Pancreas (tissue), 10 donors: ENCODE measurements at places on chromosomes 2 and 18. TPM values are rescaled to one million over a fixed set of nuclear protein-coding genes. Genes with fewer than 3 reads are reported as not detected.

GRCh38 chr2:156600196-156600595, 164.0 kb downstream of the GPD2 start:
- DNase-seq = no peak

DNA sequence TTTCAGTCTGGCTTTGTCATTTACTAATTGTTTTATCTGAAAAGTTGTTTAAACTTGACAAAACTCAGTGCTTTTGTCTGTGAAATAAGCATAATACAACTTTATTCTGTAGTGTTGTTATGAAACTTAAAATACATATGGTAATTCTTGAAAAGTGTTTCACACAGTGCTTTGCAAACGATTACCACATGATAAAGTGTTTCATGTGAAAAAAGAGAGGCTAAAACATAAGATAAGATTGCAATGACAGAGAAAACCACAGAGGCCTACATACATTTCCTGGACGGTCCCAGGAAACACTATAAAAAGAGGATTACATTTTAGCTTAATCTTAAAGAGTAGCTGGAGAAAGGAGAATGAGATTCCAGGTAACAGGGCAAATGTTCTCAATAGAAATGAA, 1934.6 kb upstream of the LRRTM1 start:
- no peak for DNase-seq

GRCh38 chr18:47317824-47318508, 66.5 kb upstream of the SKOR2 start:
- DNase-seq = no peak

DNA sequence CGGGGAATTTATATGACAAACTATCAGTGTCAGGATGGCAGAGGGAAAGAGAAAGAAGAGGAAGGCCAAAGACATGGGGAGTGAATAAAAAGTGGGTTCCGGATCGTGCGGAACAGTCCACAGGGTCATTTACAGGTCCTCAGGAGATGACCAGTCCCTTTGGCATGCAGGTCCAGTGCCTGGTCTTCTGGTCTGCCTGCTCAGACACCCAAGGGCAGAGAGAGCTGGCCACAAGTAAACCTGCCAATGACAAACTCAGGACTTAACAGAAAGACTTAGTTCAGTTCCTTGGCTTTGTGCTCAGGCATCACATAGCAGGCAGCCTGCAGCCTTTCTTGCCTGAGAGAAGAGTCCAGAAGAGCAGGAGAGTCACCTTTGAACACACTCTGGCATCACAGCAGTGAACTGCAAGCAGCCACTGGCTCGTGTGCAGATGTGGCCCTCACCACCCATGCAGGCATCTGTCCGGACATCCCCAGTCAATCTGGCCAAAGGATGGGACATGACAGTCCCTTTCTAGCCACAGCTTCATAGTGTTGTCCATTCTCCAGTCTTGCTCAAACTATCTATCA, 14.0 kb downstream of the TMEM127 start:
- no peak for DNase-seq

DNA sequence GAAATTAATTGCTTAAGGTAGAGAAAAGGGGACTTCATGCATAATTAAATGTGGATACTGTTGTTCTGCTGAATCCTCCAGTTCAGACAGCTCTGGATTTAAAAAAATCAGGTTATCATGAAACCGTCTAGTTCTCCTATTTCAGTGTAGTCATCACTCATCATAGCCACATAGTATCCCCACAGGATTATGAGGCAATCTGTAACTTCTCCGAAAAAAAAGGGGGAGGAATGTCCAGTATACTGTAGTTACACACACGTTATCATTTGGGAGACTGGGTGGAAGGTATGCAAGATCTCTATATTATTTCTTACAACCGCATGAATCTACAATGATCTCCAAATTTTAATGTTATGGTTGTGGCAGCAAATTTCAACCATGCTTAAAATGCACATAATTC, 114.0 kb downstream of the HIBCH start:
- no peak for DNase-seq

- no peak for DNase-seq
These were observed 45.6 kb upstream of the ITGAV start for GRCh38 chr2:186544255-186544675.

- DNase-seq = no peak
These were observed 199.1 kb upstream of the NXPH2 start for GRCh38 chr2:138979131-138979785.

- DNase-seq = no peak
These were observed 31.0 kb upstream of the ASPRV1 start for GRCh38 chr2:69992310-69993047.

- DNase-seq = no peak
These were observed 91.4 kb downstream of the B3GNT2 start for GRCh38 chr2:62287282-62287681.

DNA sequence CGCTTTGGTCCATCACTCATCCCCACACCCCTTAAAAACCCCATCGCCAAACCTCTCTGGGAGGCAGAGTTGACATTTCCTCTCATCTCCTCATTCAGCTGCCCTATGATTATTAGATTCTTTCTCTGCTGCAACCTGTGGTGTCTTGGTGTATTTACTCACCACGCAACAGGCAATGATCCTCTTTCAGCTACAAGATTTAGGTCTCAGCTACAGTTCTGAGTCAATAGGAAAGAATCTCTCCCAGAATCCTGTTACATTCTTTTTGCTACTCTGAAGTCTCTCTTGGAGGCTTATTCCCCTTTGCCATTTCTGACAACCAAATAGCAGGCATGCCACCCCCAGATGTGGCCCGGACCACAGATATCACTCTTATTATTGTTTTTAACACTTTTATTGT, 468.3 kb upstream of the GYPC start:
- no peak for DNase-seq

DNA sequence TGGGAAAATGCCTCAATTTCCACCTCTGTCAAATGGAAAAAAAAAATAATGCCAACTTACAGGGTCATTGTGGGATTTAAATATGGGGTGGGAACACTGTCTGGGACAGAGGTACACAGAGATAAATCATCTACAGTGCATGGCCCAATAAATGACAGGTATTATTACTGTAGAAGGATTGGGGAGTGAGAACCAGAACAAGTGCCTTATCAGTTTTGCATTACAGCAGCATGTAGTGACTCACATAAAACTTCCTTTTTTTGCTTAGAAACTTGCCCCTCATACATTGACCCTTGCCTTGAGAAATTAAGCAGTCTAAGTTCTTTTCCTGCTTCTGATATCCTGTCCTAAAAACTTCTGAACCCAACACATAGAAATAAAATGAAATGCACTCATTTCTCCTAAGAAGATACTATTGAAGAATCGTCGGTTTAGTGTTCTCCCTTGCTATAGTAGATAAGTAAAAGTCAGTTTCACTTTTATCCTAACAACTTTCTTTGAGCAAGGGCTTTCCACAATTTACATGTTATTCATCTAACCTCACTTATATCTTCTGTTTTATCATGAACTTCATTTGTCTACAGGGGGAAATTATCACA, 121.0 kb upstream of the HAAO start:
- no peak for DNase-seq

DNA sequence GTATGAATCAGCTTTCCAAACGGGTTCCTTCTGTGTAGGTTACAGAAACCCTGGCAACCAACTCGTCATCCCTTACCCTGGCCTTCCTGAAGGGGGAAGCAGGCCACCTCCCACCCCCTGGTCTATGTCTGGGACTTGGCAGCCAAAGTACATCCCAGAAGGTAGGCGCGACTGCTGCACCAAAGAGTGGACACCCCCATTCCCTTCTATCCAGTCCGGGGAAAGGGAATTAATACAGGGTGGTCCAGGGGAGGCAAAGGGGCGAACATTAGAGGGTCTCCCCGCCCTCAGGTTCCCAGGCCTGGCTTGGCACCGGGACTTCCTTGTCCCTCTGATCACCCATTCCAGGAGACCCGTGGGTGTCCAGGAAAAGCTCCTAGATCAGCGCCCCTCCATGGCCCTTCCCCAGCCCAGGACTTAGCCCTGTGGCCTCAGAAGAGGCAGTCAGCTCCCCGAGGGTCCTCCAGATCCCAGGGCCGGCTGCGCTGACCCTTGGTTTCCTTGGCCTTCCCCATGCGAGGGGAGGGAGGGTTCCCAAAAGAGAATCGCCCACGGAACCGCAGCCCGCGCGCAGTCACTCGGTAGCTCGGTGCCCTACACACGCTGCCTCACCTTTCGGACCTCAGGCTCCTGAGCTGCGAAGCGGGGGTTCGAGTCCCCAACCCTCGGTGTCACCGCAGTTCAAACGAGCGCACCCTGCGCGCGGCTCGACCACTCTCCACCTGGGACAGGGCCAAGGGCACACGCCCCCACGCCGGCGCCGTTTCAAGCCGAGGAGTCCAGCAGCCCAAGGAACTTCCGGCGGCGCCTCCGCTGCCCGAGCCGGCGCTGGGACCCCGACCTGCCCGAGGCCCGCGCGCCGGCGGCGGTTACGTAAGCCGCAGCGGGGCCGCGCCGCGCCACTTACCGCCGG, at the start of gene PER2:
TSS of gene PER2 (minus strand) at position 874 of the 913 bp plus-strand sequence. CDS start 10,674 bp downstream, outside the sequence.
- DNase-seq = peak; percentile 77

The APOB gene
- total RNA-seq = 0.06 TPM

The POMC gene
- 4.7 TPM for total RNA-seq

The LRRFIP1 gene
- 37.1 TPM for total RNA-seq

The EPB41L3 gene
- total RNA-seq = 10.1 TPM

The HOXD12 gene
- total RNA-seq = not detected

The MC2R gene
- total RNA-seq = not detected
